ENCODE measurements at places on chromosomes 2 and 18. TPM values are rescaled to one million over a fixed set of nuclear protein-coding genes. Genes with fewer than 3 reads are reported as not detected.

DNA sequence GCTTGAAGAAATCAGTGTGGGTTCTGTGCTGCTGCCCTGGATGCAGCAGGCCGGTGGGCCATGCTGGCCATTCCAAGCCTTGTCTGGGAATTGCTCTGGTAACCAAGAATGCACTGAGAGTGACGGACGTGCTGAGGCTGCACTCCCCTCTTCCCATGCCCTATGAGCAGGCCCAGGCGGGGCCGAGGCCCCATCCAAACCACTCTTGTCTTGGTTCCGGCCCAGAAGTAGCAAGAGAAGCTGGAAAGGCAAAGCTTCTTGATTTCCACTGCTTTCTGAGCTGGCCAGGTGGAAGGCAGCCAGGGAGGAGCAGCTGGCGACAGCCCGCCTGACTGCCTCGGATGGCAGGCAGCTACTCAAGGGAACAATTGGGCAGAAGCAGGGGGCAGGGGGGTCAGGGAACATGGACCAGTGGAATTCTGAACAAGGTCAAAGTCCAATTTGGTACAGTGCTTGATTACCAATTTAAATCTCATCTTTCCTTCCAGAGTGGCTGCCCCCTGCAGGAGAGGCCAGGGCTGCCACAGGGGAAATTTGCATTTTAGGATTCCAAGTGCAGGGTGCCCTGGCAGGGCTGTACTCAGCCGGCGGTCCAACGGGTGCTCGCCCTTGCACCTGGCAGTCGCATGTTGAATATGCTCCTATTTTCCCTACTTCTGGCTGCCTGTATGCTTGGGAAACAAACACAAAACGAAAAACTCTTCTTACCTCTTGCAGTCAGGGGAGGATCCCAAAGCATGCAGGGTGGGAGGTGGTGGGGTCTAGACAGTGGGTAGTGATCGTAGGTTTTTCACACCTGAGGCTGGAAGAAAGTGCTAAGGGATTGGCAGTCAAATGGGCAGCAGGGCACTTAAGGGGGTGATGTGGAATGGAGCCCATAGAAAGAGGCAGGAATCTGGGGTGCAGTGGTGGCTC is 67.3 kb downstream of the LIPG start:
- no peak overlapping the region for H3K4me3 ChIP-seq
- H3K27me3 ChIP-seq: peaks cover 15% of the 10 kb centered on the region
- no peaks in the 10 kb centered on the region for H3K4me1 ChIP-seq
- H3K27ac ChIP-seq: no peak overlapping the region
- H3K36me3 ChIP-seq: no peaks in the 10 kb centered on the region

- no peak for DNase-seq
- H3K36me3 ChIP-seq: no peaks in the 10 kb centered on the region
- H3K27me3 ChIP-seq: no peaks in the 10 kb centered on the region
Measured at GRCh38 chr2:191343796-191344338, 98.7 kb downstream of the MYO1B start.

DNA sequence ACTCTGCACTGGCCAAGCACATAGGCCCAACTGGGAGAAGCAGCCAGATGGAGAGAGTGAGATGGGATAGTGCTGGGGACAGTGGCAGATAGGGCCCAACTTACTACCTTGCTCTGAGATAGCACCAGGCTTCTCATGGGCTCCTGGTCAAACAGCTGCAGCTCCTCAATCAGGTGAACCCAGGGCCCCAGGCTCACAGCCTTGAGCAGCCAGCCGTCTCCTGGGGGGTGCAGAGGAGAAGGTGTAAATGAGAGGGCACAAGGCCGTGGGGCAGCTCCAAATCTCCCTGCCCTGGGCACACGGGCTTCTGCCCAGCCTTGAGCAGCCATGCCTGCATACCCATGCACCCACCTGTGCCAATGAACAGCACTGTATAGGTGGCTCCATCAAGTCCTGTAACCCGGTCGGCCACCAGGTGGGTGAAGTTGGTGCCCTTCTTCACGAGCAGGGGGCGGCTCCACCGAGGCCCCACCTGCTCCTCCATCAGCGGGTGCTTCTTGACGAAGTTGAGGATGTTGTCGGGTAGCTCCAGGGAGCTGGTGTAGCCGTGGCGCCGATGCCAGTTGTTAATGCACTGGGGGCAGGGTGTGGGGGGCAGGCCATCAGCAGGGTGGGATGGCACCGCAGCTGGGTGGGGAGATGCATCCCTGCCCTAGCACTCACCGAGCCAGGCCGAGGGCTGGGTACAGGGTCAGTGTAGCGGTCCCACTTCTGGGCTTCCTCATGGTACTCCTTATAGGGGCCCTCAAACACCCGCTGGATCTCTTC is 5.9 kb upstream of the ANKRD39 start:
- no peak overlapping the region for H3K27ac ChIP-seq
- H3K4me1 ChIP-seq: peaks cover 46% of the 10 kb centered on the region
- DNase-seq: no peak
- no peaks in the 10 kb centered on the region for H3K27me3 ChIP-seq
- H3K36me3 ChIP-seq: peaks cover 33% of the 10 kb centered on the region
- no peak overlapping the region for H3K4me3 ChIP-seq

DNA sequence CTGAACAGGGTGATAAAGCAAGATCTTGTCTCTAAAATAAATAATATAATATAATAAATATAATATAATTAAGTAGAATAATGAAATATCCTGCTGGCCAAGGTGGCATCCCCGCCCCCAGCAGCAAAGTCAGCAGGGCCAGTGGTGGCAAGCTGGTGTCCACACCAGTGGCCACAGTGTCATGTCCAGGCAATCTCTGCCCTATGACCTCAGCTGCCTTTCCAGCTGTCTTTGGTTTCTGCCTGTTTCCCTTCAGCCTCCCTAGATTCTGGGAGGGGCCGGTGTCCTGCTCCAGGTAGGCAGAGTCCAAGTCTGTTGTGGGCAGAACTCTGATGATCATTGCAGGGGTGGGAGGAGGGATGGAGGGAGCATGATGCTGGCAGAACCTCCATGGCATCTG is 16.2 kb upstream of the STEAP3 start:
- H3K36me3 ChIP-seq: no peaks in the 10 kb centered on the region
- no peak overlapping the region for H3K27ac ChIP-seq
- no peaks in the 10 kb centered on the region for H3K4me1 ChIP-seq
- no peak for DNase-seq
- H3K4me3 ChIP-seq: no peak overlapping the region

The SLC9A4 gene
- total RNA-seq: 0.10 TPM

The C2orf74 gene
- total RNA-seq: 8.7 TPM

All from activated CD4-positive, alpha-beta memory T cell treated with anti-CD3 and anti-CD28 coated beads, Interleukin-2, amount 10 ng/mL, durations not matched to agents 7 days and 5 days (primary cell).